ENCODE measurements at places on chromosomes 2 and 18.

GRCh38 chr18:35729991-35730668, 148.6 kb downstream of the GALNT1 start:
- DNase-seq = no peak

DNA sequence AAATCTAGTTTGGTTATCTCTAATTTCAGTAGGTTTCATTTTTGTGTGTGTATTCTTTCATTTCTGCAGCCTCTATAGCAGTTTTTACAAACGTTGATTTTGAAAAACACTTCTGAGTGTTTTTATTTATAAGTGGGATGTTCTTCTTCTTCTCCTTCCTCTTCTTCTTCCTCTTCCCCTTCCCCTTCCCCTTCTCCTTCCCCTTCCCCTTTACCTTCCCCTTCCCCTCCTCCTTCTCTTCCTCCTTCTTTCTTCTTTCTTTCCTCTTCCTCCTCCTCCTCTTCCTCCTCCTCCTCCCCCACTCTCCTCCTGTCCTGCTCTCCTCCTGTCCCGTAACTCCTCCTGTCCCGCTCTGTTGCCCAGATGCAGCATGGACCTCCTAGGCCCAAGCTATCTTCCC, 4.2 kb downstream of the UGGT1 start:
- DNase-seq = no peak

DNA sequence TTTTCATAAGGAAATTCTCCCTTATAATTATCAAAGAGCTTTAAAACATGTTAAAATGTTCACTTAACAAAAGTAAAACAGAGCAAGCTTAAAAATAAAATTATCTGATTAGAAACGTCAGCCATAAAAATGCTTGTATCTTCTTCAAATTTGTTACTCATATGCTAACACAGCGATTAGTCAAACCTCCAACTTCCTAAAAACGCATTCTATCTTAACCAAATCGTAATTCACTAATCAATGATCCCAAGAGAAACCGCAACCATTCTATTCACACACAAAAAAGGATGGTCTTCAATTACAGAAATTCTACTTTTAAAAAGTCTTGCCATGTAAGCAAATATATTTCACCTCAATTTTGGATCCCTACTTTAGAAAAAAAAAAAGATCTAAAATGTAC, 1.9 kb downstream of the STK17B start:
- DNase-seq = no peak

DNA sequence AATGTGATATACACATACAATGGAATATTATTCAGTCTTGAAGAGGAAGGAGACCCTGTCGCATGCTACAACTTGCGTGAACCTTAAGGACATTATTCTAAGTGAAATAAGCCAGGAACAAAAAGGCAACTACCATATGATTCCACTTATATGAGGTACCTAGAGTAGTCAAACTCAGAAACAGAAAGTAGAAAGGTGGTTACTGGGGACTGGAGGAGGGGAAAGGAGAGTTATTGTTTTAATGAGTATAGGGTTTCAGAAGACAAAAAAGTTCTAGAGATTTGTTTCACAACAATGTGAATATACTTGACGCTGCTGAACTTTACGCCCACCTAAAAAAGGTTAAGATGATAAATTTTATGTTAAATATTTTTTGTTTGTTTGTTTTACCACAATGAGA, 47.0 kb downstream of the CXCR4 start:
- DNase-seq = no peak

GRCh38 chr18:27719680-27720079, 457.2 kb downstream of the CDH2 start:
- no peak for DNase-seq

DNA sequence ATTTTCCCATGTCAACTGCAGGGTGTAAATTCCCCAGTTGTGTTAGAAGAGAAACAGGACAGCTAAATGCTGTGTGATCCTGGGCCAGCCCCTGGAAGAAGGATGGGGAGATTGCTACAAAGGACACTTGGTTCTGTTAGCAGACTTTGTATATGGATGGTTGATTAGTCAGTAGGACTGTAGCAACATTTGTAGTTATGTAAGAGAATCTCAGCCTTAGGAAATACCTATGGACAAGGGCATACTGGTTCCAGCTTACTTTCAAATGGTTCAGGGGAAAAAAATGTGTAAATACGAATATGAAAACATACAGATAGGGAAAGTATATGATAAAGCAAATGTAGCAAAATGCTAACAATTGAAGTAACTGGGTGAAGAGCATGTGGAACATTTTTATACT, 47.6 kb downstream of the GNAL start:
- DNase-seq = no peak

- no peak for DNase-seq
These were observed 246.9 kb downstream of the ACKR3 start for GRCh38 chr2:236816197-236817170.

DNA sequence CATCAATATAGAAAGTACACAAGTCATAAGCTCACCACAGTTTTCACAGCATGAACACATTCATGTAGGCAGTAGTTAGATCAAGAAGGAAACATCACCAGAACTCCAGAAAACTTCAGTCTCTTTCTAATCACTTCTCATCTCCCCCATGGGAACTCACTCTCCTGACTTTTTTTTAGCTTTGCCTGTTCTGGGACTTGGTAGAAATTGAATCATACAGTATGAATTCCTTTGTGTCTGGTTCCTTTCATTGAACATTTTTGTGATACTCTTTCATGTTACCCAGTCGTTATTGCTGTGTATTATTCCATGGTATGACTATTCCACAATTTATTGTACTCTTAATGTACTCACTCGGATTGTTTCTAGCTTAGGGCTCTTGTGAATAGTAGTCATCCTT, 160.2 kb downstream of the TAF4B start:
- no peak for DNase-seq

GRCh38 chr18:78309924-78310323, 669.7 kb upstream of the SALL3 start:
- DNase-seq = no peak

GRCh38 chr2:56871644-56872043, 687.9 kb downstream of the CCDC85A start:
- no peak for DNase-seq

DNA sequence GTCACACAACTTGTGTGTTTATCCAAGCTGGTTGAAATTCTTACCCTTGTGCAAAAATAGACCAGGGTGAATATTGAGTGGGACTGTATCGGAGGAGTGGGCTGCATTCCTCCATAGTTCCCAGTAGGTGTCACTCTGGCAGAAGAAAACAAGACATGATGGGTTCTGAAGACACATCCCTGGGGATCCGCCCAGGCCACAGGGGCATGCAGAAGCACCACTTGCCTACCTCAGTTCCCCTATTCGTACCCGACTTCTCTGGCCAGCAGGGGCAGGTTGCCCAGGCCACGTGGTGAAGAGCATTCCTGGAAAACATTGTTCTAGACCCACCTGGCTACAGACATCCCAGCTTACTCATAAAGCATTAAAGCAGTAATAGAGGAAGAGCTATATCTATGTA, 168.2 kb downstream of the FAM210A start:
- DNase-seq = peak; percentile 90

GRCh38 chr2:46230677-46231425, 66.4 kb upstream of the EPAS1 start:
- DNase-seq = no peak

GRCh38 chr2:211216221-211216620, 659.8 kb downstream of the CPS1 start:
- DNase-seq = no peak

DNA sequence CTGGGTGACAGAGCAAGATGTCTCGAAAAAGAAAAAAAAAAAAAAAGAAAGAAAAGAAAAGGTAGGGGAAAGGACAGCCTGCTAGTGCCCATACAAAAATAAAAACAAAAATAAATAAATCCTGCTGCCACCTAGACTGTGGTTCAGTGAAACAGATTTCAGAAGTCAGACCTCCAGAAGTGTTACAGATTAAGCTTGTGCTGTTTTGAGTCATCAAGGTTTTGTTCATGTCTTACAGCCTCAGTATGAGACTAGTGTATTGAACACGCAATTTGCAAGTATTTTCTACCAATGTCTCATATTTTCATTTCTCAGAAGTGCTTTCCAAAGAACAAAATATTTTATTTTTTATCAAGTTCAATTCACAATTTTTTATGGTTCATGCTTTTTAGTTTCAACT, 720.4 kb upstream of the GYPC start:
- DNase-seq = no peak

GRCh38 chr2:201971531-201972228, 62.0 kb upstream of the FZD7 start:
- DNase-seq = no peak
